ENCODE measurements at places on chromosomes 13 and 19.

DNA sequence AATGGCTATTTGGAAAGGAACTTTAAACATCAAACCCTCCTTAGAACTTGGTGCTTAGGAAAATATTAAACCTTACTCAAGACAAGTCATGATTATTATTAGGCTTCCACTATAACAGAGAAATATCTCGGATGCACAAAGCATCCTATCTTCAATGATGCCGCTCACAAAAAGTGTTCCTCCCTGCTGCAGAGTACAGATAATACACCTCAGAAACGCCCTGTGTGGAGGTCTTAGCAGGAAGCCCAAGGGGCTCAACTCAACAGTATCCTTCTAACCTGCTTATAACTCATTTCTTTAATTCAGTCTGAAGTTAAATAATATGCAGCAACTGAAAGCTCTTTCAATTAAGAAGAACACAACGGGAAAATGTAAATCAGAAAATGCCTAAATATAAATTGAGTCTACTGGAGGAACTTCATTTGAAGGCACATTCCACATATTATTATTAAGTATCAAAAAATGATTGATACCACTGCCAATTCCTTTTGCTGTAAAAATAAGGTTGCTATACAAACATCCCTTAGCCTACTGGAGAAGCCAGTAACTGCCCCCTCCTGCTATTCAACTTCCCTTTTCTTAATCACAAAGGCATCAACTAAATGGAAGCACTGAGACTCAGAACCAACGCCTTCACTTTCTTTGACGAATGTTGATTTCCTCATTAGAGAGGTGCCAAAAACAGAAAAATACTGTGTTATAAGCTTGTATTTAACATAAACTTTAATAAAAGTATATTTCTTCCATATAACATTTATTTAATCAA, 12.0 kb downstream of the ELF1 start:
- DNase-seq = no peak

- DNase-seq = no peak
Observed at GRCh38 chr13:29591310-29591709, 4.2 kb downstream of the SLC7A1 start.

- no peak for DNase-seq
Observed at GRCh38 chr19:2219726-2220125, 16.4 kb downstream of the PLEKHJ1 start.

DNA sequence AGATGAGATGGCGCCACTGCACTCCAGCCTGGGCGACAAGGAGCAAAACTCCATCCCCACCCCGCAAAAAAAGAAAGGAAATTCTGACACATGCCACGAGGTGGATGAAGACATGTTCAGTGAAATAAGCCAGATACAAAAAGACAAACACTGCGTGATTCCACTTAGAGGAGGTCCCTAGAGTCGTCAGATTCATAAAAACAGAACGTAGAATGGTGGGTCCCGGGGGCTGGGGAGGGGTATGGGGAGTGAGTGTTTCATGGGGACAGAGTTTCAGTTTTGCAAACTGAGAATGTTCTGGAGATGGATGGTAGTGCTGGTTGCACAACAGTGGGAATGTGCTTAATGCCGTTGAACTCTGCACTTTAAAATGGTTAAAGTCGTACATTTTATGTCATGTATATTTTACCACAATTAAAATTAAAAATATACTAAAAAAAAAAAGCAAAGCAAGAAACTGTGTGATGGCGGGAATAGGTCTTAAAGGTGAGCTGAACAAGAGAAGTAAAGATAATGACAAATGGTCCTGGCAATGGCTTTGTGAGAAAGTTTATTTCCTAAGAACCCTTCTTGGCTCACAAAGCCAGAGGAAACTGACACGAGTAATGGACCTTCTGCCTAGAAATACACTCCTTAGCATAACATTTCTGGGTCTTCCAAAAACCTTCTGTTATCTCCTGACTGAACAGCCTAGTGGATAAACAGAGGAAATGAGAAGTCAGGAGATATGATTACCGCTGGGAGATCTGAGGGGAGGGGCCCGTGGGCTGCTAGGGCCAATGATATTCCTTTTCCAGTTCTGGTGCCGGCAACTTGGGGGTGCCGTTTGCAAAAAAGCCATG, 4.2 kb upstream of the SPC24 start:
- DNase-seq = no peak

DNA sequence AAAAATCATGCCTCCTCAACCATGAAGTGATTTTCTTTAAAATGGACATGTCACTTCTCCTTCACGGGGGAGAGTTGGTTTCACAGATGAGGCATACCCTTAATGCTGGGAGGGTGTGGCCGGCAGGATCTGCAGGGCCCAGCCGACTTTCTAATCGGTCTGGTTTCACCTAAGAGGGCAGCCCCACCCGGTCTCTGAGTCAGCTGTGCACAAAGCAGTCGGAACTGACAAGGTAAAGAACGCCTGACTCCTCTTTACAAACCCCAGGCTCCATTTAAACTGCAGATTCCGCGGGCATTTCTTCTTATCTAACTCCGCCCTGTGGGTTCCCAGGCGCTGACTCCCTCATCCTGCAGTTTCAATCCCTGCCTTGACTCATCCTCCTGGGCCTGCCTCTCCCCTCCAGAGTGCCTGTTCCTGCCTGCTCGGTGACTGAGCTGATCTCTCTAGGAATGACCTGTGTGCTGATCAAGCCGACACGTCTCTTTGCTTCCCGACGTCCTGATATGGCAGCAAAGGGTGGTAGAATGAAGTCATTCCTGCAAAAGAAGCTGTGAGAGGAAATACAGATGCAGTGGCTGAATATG, 63.4 kb downstream of the EFNB2 start:
- no peak for DNase-seq

DNA sequence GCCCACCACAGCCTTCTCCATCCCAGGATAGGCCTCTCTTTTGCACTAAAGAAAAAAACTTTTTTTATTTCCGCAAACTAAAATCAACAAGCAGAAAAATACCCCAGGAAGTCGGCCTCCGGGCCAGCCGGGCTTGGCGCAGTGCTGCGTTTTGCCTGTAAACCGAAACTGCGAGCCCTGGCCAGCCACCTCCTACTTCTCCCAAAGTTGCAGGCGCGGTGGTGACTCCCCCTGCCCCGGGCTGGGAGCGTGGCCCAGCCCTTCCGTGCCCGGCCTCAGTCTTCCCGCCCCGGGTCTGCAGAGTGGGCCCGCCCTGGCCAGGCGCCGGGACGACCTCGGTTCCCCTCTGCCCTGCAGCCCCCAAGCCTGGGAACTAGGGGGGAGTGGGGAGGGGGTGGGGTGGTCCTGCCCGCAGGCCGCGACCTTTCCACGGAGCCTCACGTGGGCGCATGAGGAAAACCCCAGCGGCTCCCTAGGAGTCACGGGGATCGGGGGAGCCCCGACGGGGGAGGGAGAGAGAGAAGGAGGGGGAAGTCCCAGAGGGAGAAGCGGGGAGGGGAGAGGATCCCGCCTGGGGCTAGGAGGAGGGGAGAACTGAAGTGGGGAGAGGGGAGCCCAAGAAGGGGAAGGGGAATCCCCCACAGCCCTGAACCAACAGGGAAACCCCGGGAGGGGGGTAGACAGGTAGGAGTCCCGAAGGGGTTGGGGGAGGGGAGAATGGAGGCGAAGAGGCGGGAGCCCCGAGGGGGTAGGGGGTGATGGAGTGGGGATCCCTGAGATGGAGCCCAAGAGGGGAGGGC, 3.0 kb downstream of the GADD45B start:
- no peak for DNase-seq

- no peak for DNase-seq
Observed at GRCh38 chr13:33639158-33639557, 178.8 kb upstream of the RFC3 start.

DNA sequence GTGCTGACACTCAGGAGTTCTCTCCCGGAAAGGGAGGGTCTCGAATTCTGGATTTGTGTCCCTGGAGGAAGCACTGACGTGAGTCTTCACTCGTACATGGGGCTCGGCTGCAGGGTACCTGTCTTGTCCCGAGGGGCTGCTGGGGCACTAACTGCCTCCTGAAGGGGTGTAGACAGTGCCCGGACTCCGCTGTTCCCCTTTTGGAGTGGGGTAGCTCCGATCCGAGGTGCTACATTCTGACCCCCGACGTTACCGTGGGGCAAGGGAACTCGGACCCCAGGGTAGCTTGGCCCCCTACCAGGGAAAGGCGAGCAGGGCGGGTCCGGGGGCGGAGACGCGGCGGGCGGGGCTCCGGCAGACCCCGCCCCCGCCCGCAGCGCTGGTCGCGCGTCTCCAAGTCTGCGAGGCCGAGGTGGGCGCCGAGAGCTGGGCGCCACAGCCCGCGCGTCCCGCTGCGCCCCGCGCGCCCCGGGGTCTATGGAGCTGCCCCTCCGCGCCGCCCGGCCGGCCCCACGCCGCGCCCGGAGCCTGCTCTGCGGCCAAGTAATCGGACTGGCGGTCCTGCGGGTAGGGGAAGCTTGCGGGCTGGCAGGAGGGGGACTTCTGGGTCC, at the start of gene NPAS1:
NPAS1 (plus strand) TSS at position 407 of the 611 bp plus-strand sequence. CDS start 1,211 bp downstream, outside the sequence.
- no peak for DNase-seq

DNA sequence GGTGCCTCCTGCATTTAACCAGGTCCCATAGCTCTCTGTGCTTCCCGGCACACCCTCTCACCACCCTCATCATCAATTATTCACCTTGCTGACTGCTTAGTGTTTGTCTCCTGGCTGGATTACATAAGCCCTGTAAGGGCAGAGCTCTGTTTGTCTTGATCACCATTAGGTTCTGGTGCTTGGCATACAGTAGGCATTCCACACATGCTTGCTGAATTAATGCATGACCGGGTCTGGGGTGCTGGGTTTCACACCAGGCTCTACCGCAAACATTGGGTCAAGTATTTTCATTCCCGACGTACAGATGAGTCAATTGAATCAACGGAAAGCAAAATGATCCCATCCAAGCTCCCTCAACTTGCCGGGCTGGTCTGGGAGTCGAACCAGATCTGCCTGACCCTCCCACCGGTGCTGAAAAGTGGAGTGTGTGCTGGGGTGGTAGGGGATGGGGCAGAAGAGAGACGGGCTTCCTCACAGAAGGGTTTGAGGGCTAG, 28.5 kb downstream of the VAV1 start:
- DNase-seq = no peak

DNA sequence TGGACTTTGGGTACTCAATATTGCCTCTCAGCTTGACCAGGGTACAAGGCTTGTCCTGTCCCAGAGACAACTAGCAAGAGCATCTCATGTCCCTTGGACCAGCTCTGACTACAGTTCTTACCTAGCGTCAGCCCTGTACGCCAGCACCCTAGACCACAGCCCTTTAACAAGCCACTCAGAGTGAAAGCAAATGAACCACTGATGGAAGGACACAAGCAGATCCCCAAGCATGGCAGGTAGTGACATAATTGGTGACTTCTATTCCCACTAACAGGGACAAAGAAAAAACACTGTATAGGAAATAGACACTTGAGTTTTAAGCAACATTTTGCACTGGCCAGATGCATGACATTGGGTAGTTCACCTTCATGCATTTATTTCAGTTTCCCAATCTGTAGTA, 8.8 kb upstream of the LRCH1 start:
- DNase-seq = no peak

DNA sequence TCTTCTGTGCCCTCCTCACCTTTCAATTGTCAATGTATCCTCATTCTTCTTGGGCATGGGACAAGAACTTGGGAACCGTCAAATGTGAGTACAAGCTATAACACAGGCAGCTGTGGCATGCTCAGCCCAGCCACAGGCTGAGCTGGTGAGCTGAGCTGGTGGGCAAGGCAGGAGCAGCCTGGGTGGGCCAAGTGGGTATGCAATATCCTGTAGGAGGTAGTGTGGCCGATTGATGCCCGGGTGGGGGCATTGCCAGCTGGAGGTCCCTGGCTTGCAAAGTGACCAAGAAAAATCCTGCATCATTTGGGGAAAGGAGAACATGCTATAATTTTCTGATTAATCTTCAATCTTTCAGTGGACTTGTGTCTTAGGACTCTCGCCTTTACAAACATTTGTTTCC, 507.2 kb upstream of the SLC10A2 start:
- DNase-seq = no peak

All from cortex of kidney (tissue), 1 donor.